Endothelial cell (in vitro differentiated cells): ENCODE measurements at places on chromosomes 2 and 18. TPM values are rescaled to one million over a fixed set of nuclear protein-coding genes. Genes with fewer than 3 reads are reported as not detected.
A peak's percentile ranks its signal among the peaks of the same experiment; 100 is the strongest.

The ANKRD29 gene
- total RNA-seq, result not detected

The CYBRD1 gene
- 10.1 TPM for total RNA-seq

DNA sequence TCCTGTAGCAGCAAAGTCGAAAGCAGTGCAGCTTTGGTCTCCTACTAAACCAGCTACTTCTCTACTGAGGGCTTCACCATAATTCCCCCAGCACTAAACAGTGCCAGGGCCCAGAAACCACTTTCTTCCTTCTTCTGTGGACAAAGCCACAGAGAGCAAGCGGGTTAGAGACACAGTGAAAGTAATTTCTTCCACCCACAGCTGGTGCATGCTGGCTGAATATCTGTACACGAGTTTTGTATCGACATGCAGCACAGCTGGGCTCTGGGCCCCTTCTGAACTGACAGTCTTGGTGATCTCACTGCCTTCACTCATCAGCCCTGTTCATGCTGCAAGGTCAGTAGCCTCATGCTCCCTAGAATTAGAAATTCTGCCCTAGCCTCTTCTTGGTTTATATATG, 74.0 kb upstream of the SULT1C3 start:
- DNase-seq, result no peak
- H3K4me1 ChIP-seq, result no peaks in the 10 kb centered on the region
- H3K27ac ChIP-seq, result no peak overlapping the region
- H3K36me3 ChIP-seq, result peaks cover 15% of the 10 kb centered on the region
- H3K27me3 ChIP-seq, result no peaks in the 10 kb centered on the region
- H3K4me3 ChIP-seq, result no peak overlapping the region

GRCh38 chr2:172079838-172080640, 5.3 kb upstream of the DLX1 start:
- H3K27me3 ChIP-seq, result peaks cover 31% of the 10 kb centered on the region
- no peak overlapping the region for H3K27ac ChIP-seq
- H3K36me3 ChIP-seq, result no peaks in the 10 kb centered on the region
- peaks cover 16% of the 10 kb centered on the region for H3K4me1 ChIP-seq
- H3K4me3 ChIP-seq, result peak overlapping the region; percentile 9
- peak; percentile 11 for DNase-seq

The LRATD1 gene
- 37.6 TPM for total RNA-seq

DNA sequence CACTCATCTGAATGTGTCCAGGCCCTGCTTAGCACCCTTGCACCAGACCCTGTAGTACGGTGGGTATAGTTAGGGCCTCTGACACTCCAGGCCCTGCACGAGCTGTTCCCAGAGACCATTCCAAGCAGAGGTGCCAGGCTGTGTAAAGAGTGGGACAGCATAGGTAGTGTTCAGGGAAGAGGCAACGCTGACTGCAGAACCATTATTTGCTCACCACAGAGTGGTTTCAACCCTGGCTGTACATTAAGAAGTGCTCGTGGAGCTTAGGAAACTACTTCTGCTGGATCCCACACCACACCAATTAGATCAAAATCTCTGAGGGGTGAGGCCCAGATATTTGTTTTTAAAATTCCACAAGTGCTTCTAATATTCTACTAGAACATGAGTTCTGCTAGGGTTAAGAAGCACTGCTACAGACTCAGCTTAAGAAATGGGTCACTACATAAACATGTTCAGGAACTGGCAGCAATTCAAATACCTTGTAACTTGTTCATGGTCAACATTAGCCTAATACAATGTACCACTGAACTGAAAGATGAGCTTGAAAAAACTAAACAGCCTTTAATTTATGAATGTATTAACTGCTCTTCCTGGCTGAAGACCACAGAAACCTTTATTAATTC, 183.0 kb downstream of the MYO5B start:
- no peak overlapping the region for H3K27ac ChIP-seq
- H3K4me3 ChIP-seq, result no peak overlapping the region
- no peaks in the 10 kb centered on the region for H3K36me3 ChIP-seq
- H3K27me3 ChIP-seq, result no peaks in the 10 kb centered on the region
- H3K4me1 ChIP-seq, result no peaks in the 10 kb centered on the region
